Forelimb muscle (tissue), 1 donor: ENCODE measurements at places on chromosomes 4 and X.

- no peak for DNase-seq
Measured at GRCh38 chr4:32192363-32192762, 1472.2 kb downstream of the PCDH7 start.

DNA sequence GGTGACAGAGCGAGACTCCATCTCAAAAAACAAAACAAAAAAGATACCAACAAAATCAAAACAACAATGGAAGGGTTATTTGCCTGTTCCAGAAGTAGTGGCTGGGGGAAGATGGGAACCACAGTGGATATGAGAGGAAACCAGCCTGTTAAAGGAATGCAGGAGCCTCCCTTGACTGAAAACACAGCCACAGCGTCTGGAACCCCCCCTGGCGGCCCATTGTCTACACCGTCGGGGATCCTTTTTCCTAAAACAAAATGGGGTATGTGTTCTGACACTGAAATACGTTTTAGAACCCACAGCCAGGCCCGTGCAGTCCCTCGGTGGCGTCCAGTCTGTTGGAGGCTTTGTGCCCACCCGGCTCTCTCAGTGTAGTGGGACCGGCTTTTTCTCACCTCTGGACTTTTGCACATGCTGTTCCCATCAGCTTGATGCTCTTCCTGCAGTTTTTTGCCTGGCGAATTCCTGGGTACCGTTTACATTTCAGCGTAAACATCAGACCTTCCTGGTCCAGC, 19.6 kb downstream of the PIGG start:
- no peak for DNase-seq

DNA sequence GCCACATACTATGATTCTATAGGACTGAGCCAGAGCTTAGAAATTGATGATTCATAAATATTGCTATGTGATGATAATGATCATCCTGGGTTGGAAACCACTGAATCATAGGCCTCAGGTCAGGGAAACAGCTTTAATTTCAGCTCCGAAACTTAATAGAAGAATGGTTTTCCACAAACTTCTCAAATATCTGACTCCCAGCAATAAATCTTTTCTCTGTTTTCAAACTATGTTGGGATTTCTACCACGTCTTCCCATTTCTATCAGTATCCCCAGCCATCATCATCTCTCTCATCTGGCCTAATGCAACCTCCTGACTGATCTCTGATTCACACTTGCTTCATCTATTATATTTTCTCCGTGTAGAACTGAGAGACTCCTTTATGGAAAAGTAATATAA, 521.8 kb upstream of the AGA start:
- no peak for DNase-seq

- no peak for DNase-seq
Measured at GRCh38 chrX:150546711-150547153, 21.7 kb upstream of the MTM1 start.

GRCh38 chr4:185933078-185933581, 121.1 kb upstream of the SORBS2 start:
- no peak for DNase-seq

GRCh38 chrX:30920271-30920670, 31.2 kb upstream of the TAB3 start:
- no peak for DNase-seq

DNA sequence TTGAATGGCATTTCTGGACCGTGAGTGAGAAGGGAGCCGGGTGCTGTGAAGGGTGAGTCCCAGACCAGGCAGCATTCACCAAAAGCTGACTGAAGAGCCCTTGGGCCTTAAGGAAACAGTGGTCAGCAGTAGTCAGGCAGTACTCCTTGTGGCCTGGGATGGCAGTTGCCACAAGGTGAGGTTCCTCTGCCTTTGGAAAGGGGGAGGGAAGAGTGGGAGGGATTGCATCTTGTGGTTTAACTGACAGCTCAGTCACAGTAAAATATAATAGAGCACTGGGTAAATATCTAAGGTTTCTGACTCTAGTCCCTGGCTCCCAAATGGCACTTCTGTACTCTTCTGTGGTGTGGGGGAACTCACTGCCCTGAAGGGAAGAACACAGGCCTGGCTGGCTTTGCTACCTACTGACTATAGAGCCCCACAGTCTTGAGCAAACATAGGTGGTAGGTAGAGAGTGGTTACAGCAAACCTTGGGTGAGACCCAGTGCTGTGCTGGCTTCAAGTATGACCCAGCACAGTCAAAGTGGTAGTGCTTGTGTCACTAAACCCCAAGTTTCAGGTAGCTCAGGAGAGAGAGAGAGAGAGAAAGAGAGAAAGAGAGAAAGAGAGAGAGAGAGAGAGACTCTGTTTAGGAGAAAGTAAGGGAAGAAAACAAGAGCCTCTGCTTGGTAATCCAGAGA, 154.2 kb downstream of the TEX11 start:
- DNase-seq = no peak

- no peak for DNase-seq
Measured at GRCh38 chrX:106588801-106589200, 23.0 kb upstream of the RADX start.

DNA sequence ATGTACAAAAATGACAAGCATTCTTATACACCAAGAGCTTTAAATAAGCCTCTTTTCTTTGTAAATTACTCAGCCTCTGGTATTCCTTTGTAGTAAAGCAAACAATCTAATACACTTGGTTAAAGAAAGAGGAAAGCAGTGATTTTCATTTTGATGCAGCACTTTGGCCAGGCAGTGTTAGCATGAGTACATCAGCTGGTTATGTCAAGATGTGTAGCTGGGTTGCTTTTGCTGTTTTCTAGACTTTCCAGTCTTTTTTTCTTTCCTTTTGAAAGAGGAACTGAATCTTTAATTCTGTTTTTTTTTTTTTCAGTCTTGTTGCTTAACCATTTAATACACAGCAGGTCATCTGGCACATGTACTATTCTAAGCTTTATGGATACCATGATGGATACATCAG, 167.1 kb upstream of the AADAT start:
- no peak for DNase-seq

DNA sequence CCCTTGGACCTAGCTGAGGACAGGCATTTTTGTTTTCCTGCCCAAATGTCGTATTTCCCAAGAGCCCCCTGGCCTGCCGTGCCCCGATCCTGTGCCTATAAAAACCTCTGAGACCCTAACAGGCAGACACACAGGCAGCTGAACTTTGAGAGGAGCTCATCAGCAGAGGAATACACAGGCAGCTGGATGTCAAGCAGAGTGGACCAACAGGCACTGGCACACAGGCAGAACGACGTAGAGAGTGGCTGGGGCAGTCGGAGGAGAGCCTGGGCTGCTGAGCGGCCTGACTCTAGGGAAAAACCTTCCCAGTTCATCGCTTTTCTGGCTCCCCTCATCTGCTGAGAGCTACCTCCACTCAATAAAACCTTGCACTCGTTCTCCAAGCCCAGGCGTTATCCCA, 896.1 kb downstream of the PCDH18 start:
- no peak for DNase-seq

DNA sequence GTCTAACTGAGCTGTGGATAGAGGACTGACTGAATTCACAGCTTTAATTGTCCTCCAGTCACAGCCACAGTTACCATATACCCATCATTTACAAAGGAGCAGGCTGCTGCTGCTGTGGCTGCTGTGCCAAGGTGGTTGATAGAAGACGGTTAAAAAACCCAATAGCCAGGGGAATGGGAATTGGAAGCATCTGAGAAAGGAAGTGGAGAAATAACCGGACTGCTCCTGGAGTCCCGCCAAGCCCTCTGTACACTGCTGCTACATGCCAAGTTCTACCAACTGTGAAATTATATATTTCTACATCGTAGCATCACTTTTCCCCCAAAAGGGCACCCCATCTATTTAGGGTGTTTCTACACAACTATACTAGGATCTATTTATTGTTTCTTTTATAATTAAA, 279.7 kb upstream of the ARX start:
- DNase-seq = no peak

DNA sequence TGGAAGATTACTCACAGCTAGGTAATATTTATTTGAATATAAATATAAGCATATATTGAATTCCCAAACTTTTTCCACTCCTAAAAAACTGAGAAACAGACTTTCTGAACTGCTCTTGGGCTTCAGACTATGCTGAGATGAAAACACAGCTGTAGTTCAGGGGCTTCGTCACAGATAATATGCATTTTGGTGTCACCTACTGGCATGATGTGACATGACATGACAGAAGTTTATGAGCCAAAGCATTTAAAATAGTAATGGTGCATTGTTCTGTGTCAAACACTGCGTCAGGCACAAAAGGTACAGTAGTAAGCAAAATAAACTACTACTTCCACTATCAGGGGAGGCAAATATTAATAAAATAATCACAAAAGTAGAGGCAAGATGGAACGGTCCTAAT, 171.3 kb downstream of the BTC start:
- no peak for DNase-seq

GRCh38 chr4:110617075-110617640, 5.7 kb downstream of the PITX2 start:
- DNase-seq = no peak

DNA sequence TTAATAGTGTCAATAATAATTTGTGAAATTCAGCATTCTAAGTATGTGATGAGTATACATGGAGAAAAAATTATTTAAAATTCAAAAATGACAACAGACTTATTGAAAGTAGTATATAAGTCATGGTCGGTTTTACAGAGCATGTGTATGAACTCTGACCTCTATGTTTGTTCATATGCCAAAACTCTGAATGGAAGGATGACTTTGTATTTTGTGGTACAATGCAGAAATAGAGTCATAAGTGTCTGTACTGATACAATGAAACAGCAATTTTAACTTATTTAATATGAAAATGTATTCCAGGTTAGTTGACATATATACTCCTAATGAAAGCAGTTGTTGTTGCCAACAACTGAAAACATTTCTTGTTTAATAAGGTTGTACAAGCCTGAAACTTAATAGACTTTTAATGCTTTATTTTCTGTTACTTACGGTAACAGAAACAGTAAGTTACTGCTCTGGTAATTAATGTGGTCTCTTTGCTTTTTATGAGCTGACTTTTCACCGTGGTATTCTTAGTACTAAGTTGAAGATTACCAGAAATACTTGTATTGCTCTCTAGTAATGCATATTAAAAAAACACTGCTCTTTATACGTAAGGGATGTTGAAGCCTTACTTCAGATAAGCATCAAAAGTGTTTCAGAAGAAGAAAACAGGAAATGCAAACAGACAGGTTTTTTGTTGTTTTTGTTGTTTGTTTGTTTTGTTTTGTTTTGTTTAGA, 1.9 kb downstream of the UBE2K start:
- no peak for DNase-seq

GRCh38 chrX:48540028-48540375, 488 bp downstream of the TBC1D25 start:
- DNase-seq = no peak

DNA sequence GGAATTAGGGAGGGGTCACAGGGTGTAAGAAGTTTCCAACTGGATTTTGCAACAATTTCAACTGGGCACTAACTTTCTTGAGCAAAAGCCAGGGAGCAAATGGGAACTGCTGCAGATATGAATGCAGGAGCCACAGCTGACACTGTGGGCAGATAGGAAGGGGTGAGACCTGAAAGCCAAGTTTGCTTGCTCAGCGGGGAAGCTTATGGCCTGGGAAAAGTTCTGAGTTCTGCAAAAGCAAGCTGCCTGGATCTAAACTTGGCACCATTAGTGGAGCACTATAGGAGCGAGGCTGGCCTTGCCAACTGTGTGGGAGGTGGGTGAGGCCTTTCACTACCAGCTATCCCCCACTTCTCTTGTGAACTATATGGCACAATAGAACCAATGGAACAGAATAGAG, 11.1 kb downstream of the CYSLTR1 start:
- no peak for DNase-seq

DNA sequence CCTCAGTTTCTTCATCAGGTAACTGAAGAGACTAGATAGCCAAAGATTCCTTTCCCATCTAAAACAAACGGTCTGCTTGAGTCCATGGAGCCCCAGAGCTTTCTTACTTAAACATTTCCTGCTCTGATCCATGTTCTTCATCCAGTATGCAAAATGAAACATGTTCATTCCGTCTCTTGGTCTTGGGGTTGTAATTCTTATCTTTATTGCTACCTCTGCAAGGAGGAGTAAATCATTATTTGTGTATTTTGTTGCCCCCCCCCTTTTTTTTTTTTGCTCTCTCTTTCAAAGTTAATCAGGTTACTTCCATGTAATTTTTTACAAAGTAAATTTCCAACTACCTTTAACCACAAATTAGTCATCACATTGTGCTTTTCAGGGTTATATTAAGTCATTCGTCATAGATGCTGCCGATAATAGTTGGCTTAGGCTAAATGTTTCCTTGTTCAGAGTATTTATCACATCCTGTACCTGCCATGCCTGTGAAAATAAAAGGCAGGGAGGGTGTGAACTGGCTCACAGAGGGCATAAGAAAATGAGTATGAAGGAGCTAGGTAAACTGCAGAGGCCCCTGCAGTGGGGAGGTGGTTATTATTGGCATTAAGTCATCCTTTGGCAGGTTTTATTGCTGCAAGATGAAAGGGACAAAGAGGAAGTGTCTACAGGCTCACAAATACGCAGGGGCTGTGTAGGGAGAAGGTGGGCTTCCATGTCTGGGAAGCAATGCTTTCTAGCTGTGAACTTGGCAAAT, 76.7 kb upstream of the HS3ST1 start:
- DNase-seq = no peak

- DNase-seq = no peak
Measured at GRCh38 chr4:76385974-76386373, 35.0 kb downstream of the CCDC158 start.

GRCh38 chrX:112866175-112866574, 25.5 kb upstream of the AMOT start:
- DNase-seq = no peak

DNA sequence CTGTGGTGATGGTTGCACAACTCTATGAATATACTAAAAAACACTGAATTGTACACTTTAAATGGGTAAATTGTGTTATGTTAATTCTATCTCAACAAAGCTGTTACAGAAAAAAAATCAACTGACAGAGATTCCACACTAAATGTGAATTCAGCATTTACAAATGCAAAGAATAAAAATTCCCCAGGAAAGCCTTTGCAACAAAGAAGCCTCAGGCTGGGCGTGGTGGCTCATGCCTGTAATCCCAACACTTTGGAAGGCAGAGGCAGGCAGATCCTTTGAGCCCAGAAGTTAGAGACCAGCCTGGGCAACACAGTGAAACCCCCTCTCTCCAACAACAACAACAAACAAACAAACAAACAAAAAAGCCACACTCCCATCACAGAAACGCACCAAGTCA, 8.9 kb downstream of the BCLAF3 start:
- DNase-seq = no peak

GRCh38 chr4:23234716-23235115, 542.0 kb downstream of the GBA3 start:
- DNase-seq = no peak

DNA sequence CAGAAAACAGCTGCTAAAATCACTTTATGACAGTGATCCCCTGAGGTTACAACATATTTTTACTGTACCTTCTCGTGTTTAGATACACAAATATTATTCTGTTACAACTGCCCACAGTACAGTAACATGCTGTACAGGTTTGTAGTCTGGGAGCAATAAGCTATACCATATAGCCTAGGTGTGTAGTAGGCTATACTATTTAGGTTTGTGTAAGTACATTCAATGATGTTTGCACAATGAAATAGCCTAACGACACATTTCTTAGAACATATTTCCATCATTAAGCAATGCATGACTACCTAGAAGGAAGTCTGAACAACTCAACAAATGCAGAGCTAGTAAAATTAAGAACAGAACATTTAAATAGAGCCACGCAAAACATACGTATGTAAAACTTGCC, 112.7 kb downstream of the ZAR1 start:
- DNase-seq = no peak

GRCh38 chrX:20056704-20057103, 60.0 kb downstream of the MAP7D2 start:
- no peak for DNase-seq

GRCh38 chr4:48667148-48667547, 112.9 kb downstream of the FRYL start:
- no peak for DNase-seq
